ENCODE measurements at places on chromosomes 7 and 10.

- no peak for DNase-seq
These were observed 32.3 kb upstream of the KCNMA1 start for GRCh38 chr10:77669892-77670291.

- DNase-seq, result no peak
These were observed 63.2 kb downstream of the GFRA1 start for GRCh38 chr10:116209781-116210180.

GRCh38 chr10:132865171-132865631 is 77.2 kb downstream of the CFAP46 start:
- no peak for DNase-seq

DNA sequence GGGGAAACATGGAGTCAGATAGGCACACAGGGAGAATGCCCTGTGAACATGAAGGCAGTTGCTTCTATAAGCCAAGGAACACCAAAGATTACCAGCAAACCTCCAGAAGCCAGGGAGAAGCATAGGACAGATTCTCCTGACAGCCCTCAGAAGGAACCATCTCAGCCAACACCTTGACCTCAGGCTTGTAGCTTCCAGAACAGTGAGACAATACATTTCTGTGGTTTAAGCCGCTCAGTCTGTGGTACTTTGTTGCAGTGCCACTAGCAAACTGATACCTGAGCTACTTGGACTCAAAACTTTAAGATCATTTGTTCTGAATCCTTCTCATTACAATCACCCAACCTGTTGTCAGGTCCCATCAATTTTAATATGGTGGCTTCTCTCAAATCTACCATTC is 31.2 kb downstream of the ABLIM1 start:
- no peak for DNase-seq

DNA sequence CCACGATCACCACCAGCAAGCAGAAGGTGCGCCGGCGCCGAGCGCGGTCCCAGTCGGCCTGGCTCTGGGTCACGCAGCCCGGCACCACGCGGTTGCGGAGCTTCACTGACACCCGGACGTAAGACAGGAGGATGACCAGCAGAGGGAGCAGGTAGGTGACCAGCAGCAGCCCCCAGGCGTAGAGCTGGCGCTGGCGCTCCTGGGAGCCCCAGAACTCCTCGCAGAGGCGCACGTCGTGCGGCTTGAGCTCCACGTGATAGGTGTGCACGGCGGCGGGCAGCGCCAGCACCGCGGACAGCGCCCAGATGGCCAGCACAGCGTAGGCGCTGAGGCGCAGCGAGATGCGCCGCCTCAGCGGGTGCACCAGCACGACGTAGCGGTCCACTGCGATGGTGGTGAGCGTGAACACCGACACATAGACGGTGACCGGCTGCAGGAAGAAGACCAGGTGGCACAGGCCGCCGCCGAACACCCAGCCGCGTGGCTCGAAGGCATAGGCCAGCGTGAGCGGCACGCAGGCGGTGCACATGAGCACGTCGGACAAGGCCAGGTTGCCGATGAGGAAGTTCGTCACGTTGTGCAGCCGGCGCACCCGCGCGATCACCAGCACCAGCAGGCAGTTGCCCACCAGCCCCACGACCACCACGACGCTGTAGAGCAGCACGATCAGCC is 920 bp downstream of the PRLHR start:
- no peak for DNase-seq

Measured in activated CD4-positive, alpha-beta T cell treated with anti-CD3 and anti-CD28 coated beads, Interleukin-2, amount 50 U/mL, for 24 hours (primary cell).